Stimulated activated CD8-positive, alpha-beta memory T cell treated with anti-CD3 and anti-CD28 coated beads, Interleukin-4, amount 100 ng/mL, for 1 hour (primary cell): ENCODE measurements at places on chromosomes 2 and 18.

- no peak for DNase-seq
Observed at GRCh38 chr2:240235811-240236210, 95.4 kb upstream of the OTOS start.

DNA sequence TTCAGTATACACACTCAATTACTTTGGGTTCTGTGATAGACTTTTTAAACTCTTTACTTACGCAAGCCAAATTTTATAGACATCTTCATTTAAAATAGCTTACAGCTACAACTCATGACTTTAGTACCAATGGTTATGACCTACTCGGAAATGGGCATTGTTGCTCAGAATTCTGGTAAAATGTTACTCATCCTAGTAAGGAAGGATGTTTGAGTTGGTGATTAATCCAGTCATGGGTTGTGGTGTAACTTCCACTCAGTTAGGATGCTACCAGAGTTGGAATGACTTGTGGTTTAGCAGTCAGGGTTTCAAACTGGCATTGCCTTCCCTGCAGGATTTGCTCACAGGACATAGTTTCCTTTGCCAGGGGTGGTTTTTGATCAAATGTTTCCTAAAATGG, 7.4 kb upstream of the NPC1 start:
- DNase-seq = no peak

GRCh38 chr18:11880586-11881304, 27.4 kb downstream of the MPPE1 start:
- no peak for DNase-seq

DNA sequence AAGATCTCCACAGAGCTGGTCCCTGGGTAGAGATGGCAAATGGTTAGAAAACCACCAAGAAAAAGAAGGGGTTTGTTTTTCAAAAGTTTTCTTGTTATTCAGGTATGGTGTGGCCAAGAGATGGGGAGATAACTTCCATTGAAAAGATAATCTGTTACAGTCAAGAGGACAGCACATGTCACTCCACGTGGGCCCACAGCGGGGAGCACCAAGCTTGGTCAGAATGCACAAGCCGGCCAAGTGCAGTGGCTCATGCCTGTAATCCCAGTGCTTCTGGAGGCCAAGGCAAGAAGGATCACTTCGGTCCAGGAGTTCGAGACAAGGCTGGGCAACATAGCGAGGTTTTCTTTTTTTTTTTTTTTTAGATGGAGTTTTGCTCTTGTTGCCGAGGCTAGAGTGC, 6.0 kb upstream of the LCLAT1 start:
- DNase-seq = no peak

DNA sequence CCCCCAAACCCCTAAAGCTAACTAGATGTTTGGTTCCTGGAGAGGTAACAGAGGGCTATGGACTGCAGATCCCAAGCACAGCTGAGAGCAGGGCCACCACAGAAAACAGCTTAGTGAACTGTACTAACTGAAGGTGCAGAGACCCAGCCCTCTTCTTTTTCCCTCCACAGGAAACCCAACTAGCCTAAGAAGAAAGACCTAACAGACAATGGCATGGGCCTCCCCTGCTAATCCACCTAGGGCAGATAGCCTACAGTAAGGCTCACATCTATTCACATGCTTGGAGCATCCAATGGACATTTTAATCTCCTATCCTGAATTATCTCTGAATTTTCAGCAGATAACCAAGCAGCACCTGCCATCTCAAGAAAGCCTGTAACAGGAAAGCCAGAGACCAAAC, 8.8 kb upstream of the FECH start:
- no peak for DNase-seq

DNA sequence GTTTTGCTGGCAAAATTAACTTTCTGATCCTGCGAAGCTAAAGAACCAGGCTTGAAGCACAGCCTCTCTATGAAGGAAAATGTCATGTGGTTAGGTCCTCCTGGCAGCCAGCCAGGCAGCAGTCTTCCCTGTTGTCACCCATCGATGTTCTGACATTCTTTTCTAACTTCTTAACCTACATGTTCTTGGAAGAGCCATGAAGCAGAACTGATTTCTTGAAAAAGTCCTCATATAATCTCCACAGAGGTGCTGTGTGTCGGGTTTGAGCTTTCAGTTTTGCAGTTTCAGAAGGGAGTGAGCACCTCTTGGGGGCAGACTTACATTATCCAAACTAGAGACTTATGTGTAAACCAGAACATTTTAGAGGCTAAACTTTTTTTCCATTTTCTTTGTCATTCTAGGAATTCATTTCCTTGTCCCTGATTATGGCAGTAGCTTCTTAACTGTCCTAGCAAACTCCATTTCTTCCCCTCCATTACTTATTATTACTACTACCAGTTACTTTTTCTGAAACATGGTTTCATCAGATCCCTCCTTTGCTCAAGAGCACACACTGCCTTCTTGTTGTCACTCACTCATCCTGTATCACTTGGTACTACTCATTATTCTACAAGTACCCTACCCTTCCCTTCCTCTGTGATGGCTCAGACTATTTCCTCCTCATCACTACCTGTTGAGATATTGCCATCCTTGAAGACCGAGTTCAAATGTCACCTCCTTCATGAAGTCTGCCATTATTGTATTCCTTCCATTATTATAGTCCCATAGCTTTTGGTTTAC, 31.1 kb downstream of the DOK1 start:
- DNase-seq = no peak

DNA sequence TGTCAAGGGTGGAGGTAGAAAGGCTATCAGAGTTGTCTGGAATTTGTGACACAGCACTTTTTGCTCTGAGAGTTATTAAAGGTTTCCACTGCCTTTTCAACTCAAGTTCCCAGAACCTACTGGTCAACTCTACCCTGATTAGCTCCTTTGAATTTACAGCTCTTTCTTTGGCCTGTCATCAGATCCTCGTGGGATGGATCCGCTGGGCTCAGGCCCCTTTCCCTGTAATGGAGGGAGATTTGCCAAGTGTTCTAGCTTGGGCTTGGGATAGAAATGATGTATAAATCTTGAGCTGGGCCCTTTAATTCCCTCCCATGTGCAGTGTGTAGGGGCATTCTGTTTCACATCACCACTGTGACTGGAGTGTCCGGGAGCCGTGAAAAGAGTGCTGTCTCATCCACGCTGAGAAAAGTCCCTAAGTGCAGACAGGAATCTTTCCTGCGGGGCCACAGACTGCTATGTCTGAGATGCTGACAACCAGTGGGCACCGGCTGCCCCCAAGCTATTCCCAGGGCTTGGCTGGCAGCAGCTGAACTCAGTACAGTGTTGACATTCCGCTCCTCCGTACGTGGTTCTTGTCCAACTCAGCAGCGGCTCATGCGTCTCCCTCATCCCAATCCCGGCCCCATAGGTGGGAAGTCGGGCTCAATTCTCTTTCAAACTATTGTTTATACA, 46.9 kb upstream of the ARHGAP28 start:
- DNase-seq = no peak

DNA sequence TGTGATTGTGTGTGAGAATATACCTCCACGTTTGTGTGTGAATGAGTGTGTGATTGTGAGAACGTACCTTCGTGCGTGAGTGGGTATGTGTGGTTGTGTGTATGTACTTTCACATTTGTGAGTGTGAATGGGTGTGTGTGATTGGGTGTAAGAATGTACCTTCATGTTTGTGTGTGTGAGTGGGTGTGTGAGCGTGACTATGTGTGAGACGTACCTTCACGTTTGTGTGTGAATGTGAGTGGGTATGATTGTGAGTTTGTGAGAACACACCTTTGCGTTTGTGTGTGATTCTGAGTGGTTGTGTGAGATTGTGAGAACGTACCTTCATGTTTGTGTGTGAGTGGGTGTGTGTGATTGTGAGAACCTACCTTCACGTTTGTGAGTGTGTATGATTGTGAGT, 5.8 kb upstream of the ADCY3 start:
- DNase-seq = no peak

DNA sequence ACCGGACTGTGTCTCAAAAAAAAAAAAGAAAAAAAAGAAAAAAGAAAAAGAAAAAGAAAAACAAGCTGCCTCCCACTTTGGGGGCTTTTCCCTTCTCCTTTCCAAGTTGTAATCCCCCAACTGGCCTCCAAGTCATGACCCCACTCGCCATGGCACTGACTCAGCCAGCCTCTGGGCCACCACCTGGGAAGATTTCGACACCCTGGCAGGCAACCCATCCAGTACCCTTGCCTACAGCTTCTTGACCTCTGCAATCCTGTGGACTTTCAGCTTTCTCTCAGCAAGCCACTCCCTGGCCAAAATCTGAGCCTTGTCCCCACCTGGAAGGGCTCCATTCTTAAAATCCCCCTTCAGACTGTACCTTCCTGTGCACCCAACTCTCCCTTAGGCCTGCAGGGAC, 22.3 kb upstream of the FOSL2 start:
- no peak for DNase-seq

DNA sequence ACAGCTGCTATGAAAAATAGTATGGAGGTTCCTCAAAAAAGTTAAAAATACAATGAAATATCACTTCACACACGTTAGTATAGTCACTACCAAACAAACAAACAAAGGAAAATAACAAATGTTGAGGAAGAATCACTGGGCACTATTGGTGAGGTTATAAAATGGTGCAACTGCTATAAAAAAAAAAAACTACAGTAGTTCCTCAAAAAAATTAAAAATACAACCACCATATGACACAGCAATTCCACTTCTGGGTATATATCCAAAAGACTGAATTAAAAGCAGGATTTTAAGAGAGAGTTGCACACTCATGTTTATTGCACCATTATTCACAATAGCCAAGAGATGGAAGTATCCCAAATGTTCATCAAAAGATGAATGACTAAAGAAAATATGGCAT, 80.9 kb upstream of the POU3F3 start:
- DNase-seq = no peak

- no peak for DNase-seq
Observed at GRCh38 chr2:19677825-19678518, 223.8 kb downstream of the TTC32 start.

- DNase-seq = no peak
Observed at GRCh38 chr2:165950438-165950837, 3.1 kb downstream of the TTC21B start.

GRCh38 chr2:11096591-11096990, 58.7 kb upstream of the SLC66A3 start:
- no peak for DNase-seq

DNA sequence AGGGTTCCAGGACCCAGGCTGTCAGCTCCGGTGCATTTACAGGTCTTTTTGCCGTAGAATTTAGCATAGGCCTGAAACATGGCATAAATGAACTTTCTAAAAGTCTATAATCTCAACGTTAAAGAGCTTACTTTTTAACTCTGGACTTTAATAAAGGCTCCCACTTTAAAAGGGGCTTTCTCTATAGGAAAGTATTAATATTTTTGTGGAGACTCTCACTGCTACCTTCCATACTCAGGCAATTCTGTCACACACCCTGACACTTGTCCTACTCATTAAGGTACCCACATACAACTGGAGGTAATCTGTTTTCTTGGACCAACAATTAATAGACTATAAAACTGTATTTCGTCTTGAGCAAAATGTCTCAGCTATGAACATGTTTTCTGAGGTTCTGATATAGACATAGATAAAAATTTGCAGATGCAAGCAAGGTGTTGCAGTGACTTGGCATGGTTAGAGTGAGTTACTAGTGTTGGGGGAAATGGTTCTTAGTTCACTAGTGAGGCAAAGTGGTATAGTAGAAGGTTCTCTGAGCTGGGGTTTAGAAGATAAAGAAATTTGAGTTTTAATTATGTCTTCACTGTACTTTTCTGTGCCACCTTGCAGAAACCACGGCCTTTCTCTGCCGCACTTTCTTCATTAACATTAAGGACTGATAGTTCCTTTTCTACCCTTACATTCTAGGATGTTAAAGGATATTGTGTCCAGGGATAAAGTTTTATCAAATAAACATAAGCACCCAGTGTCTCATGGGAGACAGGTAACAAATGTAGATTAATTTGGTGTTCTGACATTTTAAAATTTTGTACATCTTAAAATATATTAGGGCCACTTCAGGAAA, 10.8 kb upstream of the NR4A2 start:
- no peak for DNase-seq

- no peak for DNase-seq
Observed at GRCh38 chr2:63734510-63734909, 107.2 kb upstream of the UGP2 start.

DNA sequence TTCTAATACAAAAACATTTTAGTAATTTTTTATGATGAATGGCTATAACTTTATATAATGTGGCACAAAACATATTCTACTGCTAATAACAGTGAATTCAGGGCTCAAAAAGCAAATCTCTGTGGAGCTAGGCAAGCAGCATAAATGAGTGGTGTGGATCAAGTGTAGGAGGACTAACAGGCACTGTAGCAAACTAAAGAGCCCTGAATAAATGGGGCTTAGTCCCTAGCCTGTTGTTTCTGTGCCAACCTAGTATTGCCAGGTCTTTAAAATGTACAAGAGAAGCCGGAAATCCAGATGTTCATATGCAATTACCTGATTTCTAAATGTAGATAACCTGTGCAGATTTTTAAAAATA, 18.5 kb downstream of the REL start:
- no peak for DNase-seq

- no peak for DNase-seq
Observed at GRCh38 chr2:3639653-3640052, 18.3 kb upstream of the ALLC start.

GRCh38 chr2:148065936-148066335, 45.0 kb downstream of the MBD5 start:
- no peak for DNase-seq

DNA sequence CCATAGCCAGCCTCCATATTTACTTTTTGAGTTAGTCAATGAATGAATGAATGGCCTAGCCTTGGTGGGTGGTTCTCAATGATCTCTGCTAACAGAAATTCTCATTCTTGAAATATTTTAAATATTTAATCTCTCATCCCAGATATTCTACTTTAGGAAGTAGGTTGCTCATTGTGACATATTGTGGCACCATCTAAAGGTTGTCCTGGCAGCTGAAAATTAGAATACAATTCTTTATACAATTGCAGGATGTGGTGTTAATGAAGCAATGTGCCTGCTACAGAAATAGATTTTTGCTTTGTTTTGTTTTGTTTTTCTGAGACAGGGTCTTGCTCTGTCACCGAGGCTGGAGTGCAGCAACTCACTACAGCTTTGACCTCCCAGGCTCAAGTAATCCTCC, 35.8 kb downstream of the SCG2 start:
- no peak for DNase-seq

DNA sequence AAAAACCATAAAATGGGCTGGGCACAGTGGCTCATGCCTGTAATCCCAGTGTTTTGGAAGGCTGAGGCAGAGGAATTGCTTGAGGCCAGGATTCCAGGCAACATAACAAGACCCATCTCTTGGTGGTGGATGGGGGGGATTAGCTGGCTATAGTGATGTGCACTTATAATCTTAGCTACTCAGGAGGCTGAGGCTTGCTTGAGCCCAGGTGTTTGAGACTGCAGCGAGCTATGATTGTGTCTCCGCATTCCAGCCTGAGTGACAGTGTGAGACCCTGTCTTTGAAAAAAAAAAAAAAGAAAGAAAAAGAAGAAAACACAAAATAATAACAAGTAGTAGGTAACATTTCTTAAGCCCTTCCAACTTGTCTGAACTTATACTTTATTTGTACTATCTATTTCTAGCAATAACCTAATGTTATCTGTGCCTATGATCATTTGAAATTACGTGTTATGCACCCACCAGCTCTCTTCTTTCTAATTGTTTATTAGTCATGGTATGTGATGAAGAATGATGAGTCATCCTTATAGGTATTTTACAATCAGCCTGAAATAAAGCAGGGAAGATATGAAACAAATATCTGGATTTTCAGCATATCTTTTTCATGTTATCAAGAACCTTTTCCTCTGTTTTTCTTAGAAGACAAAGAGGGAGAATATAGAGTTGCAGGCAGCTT, 129.3 kb upstream of the UNC80 start:
- no peak for DNase-seq
